ENCODE measurements at places on chromosomes 12 and 14.

GRCh38 chr14:101928415-101928841 is 35.9 kb upstream of the DYNC1H1 start:
- no peak for DNase-seq

DNA sequence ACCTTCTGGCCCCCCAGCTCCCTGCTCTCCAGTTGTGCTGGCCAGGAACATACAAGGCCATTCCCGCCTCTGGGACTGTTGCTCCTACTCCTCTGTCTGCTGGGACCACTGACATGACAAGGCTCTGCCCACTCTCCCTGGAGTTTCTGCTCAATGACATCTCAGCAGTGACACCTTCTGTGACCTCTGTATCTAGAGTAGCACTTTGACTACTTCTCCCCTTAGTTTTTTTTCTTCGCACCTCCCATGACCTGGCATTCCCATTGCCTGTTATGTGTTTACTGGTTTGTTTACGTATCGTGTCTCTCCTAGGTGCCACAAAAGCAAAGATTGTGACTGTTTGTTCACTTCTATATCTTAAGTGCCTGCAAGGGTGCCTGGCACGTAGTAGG is 40.1 kb upstream of the TMEM263 start:
- no peak for DNase-seq

GRCh38 chr14:99524804-99525698 is 43.8 kb downstream of the CCNK start:
- DNase-seq, result no peak

- no peak for DNase-seq
These were observed 785 bp upstream of the ACTN1 start for GRCh38 chr14:68979722-68980451.

- peak; percentile 65 for DNase-seq
These were observed 34.2 kb downstream of the RTRAF start for GRCh38 chr14:52023518-52023917.

DNA sequence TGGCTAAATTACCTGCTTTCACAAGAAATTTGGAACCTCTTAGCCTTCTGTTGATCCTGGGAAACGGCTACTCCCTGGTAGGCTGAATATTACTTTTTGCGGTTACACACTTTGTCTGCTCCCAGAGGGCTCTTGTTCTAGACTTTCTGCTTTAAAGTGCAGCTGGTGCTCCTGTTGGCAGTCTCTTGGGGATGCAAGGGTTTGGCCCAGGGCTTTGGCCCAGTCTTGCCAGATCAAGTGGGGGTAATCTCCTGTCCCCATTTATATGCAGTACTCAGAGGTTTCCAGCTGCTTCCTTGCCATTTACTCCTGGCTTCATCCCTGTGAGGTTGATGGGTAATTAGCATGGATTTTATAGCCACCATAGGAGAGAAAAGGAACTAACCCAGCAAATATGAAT is 558.2 kb upstream of the MIS18BP1 start:
- no peak for DNase-seq

DNA sequence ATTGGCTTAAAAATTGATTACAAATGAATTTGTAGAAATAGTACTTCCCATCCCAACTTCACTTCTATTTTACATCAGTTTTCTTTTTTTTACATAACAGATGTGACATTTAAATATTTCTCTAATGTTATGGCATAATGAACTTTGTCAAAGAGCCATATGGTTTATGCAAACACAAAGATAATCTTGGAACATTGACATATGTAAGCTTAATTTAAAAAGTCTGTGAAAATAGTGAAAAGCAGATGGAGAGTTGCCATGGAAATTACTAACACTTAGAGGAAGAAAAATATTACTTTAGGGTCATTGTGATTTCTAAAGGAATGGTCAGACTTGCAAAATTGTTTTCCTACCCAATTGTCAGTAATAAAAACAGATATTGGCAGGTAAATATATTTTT is 232.4 kb downstream of the AEBP2 start:
- no peak for DNase-seq

- no peak for DNase-seq
These were observed 18.3 kb upstream of the SLC38A2 start for GRCh38 chr12:46390881-46391280.

DNA sequence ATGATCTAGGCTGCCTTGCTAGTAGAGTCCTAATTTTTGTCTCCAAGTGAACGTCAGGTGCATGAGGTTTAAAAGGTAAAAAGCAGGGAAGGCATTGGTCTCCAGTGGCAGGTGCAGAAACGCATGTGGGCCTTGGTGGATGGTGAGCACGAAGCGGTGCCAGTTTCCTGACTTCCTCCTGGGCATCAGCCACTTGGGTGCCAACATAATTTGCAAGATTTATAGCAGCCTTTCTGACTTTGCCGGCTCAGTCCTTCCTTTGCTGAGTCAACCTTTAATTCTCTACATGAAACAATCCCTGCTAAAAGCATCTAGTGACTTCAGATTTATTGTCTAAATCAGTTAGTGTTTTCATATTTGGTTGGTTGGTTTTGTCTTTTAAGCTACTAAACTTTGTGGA is 355.7 kb upstream of the TMEM132C start:
- DNase-seq, result no peak

GRCh38 chr12:77060136-77060882 is 5.1 kb downstream of the E2F7 start:
- no peak for DNase-seq

DNA sequence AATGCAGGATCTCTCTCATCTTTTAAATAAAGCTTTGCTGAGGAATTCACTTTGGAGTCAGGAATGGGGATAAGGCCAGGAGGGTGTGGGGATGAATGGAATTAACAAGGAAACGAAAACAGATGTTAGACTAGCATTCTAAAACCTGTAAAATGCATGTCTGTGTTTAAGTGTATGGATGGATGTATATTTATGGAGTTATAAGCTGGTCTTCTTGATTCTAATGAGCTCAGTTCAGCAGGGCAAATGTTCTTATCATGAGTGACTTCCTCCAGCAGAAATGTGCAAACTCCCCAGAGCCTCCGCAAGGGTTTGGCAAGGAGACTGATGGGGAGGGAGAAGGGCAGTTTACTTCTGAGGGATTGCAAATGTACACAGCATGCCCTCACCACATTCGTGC is 149.1 kb downstream of the NTF3 start:
- peak; percentile 54 for DNase-seq

DNA sequence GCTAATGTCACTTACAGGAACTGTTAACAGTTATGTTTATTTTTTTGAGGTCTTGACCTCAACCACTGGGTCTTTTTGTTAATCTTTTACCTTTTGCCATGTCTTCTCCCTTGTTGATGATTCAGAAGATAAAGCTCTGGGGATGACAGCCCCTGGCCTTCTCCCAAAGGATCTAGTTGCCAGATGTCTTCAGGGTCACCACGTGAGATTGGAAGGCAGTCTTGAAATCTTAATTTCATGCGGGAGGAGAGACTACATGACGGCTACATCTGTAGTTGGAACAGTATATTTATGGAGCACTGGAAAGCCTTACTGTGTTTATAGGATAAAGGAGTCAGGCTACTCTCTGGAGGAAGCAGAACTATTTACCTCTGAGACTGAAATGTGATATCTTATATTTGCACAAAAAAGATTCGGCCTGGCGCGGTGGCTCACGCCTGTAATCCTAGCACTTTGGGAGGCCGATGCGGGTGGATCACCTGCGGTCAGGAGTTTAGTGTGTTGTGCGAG is 5.6 kb downstream of the MLEC start:
- no peak for DNase-seq

- peak; percentile 67 for DNase-seq
These were observed 290.8 kb downstream of the ERC1 start for GRCh38 chr12:1281683-1282366.

- no peak for DNase-seq
These were observed 88.6 kb downstream of the RAD51B start for GRCh38 chr14:67908052-67908754.

DNA sequence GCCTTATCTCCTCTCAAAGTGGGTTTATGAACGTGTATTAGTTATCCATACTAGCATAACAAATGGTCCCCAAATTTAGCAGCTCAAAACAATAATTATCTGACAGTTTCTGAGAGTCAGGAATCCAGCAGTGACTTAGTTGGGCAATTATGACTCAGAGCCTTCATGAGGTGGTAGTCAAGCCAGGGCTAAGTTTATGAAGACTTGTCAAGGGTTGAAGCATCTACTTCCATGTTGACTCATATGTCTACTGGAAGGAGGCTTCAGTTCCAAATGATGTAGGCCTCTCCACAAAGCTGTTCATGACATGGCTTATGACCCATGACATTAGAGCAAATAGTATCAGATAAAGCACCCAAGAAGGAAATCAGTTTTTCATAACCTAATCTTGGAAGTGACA is 73.2 kb downstream of the IPO8 start:
- DNase-seq, result peak; percentile 25

GRCh38 chr14:61455351-61455750 is 134.0 kb downstream of the PRKCH start:
- DNase-seq, result no peak

DNA sequence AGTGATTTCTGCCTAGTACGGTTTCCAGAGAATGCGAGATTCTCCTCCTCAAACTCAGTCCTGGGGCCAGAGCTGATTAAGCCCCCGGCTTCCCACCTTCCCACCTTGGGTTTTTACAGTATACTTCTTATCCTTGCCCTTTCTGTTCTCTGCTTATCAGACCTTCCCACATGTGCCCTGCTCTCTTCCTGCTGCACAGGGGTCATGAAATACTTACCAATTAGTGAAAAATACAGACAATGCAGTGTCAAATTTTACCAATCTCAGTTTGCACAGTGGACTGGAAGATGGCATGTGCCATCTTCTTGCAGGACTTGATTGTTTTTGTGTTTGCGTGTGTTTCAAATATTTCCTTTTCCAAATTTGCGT is 14.7 kb downstream of the SUSD6 start:
- DNase-seq, result no peak

GRCh38 chr14:100219126-100219785 is 19.7 kb upstream of the YY1 start:
- DNase-seq, result no peak

GRCh38 chr14:60254176-60254575 is 5.2 kb downstream of the PPM1A start:
- DNase-seq, result no peak

DNA sequence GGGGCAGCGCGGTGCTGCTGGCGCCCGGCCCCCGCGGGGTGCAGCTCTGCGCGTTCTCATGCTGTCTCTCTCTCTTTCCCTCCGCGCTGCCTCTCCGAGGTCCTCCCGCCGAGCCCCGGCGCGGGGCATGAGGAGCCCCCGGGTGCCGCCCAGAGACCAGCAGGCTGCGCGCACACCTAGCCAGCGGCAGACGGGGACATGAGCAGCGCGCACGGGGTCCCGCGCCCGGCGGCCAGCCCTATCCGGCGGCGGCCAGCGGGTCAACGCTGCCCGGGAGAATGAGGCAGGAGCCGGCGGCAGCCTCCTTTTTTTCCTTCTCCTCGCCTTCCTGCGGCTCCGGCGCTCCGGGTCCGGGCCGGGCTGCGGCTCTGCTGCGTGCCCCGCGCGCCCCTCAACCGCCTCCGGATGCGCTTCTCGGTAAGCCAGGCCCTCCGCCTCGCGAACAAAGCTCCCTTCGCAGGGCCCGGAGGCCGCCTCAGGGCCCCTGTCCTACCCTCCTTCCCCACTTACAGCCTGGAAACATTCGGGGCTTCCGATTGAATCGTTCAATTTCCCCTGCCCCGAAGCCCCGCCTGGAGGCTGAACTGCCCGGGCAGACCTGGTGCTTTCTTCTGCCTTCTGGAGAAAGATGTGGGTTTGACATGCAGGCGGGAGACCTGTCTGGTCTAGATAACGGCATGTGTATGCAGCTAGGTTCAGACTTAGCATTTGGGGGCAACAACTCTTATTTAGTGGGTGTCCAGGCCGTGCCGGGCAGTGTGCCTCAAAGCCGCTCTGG is at the start of gene TUNAR:
Gene TUNAR (plus strand): TSS at position 72 of the 778 bp plus-strand sequence.
- DNase-seq, result no peak

GRCh38 chr12:51127050-51127729 is 43.8 kb upstream of the CSRNP2 start:
- DNase-seq, result no peak

DNA sequence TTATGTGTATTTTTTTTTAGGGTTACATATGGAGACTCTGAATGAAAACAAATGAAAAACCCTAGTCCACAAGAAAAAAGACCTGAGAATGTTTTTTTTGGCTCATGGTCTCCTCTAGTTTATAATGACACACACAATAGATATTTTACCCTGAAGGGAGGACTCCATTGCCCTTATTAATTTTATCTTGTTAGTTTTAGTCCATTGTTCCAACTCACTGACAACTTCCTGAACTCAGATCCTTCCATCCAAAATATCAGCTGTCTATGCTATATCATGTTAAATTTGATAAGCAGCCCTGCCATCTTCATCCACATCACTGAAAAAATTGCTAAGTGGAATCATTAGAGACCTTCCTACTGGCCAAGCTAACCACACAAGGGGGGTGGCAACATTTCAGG is 232.1 kb downstream of the MON2 start:
- DNase-seq, result no peak

- DNase-seq, result no peak
These were observed 10.0 kb upstream of the DDX47 start for GRCh38 chr12:12803186-12803585.

- peak; percentile 10 for DNase-seq
These were observed 503.5 kb downstream of the LRFN5 start for GRCh38 chr14:42110167-42110566.

DNA sequence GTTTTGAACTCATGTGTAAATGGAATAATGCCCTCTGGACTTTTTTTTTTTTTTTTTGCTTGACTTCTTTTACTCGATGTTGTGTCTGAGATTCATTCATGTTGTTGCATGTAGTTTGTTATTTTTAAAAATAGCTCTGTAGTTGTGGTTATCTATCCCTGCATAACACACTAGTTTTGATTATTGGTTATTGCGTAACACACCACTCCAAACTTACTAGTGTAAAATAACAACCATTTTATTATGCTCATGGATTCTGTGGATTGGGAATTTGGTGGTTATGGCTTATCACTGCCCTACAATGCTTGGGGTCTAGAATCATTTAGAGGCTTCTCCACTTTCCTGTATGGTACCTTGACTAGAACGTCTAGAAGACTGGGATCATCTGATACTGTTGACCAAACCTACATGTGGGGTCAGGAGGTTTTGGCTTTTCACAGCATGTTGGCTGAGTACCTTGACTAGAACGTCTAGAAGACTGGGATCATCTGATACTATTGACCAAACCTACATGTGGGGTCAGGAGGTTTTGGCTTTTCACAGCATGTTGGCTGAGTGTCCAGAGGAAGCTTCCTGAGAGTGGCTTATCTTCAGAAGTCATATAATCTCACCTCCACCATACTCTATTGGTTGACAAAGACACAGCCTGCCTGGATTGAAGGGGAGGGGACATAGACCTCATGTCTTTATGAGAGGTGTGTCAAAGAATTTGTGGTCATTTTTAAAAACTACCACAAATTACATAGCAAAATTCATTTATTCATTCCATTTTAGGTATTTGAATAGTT is 11.6 kb downstream of the VRK1 start:
- DNase-seq, result no peak

DNA sequence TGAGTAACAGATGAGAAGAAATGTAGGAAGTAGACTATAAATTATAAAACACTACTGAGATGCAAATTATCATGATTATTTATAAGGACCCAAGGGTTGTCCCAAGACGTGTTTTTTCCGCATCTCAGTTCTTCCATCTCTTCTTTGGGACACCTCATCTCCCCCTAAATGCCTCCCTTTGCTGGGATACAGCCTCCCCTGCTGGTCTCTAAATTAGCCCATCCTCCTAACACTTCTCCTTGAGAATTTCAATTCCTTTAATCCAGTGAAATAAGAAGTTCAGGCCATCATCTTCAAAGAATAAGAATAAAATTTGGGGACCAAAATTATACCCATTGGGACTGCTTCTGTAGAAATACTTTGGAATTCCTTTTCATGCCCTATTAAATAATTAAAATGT is 667.0 kb downstream of the BCL11B start:
- DNase-seq, result no peak

GRCh38 chr12:107884769-107885694 is 110.5 kb downstream of the ASCL4 start:
- no peak for DNase-seq
